ENCODE measurements at places on chromosomes 2 and 18.

- no peak for DNase-seq
- no peak overlapping the region for H3K27ac ChIP-seq
- H3K36me3 ChIP-seq, result no peaks in the 10 kb centered on the region
- peaks cover 4% of the 10 kb centered on the region for H3K27me3 ChIP-seq
Measured at GRCh38 chr2:240875228-240876034, 6.8 kb downstream of the AGXT start.

DNA sequence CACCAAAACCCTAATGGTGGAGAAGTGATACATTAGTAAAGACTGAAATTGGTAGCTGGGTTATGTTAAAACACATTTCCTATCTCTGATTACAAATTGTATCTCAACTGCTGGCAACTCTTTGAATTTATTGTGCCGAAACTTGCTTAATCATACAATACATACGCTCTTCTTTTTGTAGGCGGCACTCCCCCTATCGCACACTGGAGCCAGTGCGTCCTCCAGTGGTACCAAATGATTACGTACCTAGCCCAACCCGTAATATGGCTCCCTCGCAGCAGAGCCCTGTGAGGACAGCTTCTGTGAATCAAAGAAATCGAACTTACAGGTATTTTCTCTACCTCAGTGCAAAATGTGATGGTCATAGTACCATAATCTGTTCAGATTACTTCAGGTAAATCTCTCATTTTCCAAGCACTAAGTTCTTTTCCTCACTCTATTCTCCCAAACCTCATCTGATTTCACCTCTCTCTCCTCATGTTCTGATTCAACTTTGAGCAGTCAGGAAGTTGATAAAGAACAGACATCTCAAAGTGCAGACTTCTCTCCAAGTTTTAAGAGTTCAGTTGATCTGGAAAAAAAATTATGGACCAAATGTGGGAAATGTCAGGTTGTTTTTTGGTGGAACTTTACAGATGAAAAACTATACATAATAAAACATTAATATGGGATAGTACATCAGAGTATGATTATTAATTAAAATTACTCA is 66.5 kb downstream of the ABI2 start:
- DNase-seq, result no peak
- no peak overlapping the region for H3K4me3 ChIP-seq
- no peak overlapping the region for H3K27ac ChIP-seq
- H3K36me3 ChIP-seq, result no peaks in the 10 kb centered on the region

GRCh38 chr2:47265158-47265557 is 110.0 kb upstream of the STPG4 start:
- no peak for DNase-seq
- peaks cover 5% of the 10 kb centered on the region for H3K4me1 ChIP-seq
- H3K36me3 ChIP-seq, result no peaks in the 10 kb centered on the region
- H3K27me3 ChIP-seq, result no peaks in the 10 kb centered on the region
- no peak overlapping the region for H3K27ac ChIP-seq

DNA sequence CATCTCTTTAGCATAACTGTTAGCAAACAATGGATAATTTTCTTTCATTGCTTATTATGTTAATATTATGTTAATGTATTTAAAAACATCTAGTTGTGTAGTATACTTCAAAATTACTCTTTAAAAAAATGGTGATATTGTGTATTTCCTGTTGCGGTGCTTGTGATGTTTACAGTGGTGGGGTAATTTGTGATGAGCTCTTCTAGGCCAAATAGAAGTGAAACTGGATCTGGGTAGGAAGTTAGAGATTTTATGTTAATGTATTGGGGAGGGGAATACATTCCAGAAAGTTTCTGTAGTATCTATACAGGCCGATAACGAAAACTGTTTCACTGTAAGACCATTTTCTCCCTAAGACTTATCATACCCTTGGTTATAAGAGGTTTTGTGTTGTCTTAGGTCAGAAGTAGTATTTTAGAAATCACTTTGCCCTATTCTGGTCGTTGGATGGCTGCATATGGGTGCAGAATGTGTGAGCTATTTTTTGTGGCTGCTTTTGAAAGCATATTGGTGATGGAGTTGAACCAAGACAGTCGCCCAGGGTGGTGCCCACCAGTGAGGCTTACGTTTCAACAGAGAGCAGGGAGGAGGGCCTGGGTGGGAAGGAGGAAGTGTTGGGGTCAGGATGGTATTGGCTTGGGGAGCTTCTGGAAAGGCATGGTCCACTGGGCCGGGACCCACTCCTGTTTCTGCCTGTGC is 5.8 kb downstream of the TSHZ1 start:
- no peaks in the 10 kb centered on the region for H3K36me3 ChIP-seq
- no peak overlapping the region for H3K4me3 ChIP-seq
- no peak for DNase-seq
- H3K4me1 ChIP-seq, result peaks cover 3% of the 10 kb centered on the region
- no peak overlapping the region for H3K27ac ChIP-seq

GRCh38 chr2:202122980-202123720 is 50.1 kb downstream of the KIAA2012 start:
- no peak overlapping the region for H3K27ac ChIP-seq
- no peak overlapping the region for H3K4me3 ChIP-seq
- H3K4me1 ChIP-seq, result peaks cover 5% of the 10 kb centered on the region
- no peaks in the 10 kb centered on the region for H3K27me3 ChIP-seq

DNA sequence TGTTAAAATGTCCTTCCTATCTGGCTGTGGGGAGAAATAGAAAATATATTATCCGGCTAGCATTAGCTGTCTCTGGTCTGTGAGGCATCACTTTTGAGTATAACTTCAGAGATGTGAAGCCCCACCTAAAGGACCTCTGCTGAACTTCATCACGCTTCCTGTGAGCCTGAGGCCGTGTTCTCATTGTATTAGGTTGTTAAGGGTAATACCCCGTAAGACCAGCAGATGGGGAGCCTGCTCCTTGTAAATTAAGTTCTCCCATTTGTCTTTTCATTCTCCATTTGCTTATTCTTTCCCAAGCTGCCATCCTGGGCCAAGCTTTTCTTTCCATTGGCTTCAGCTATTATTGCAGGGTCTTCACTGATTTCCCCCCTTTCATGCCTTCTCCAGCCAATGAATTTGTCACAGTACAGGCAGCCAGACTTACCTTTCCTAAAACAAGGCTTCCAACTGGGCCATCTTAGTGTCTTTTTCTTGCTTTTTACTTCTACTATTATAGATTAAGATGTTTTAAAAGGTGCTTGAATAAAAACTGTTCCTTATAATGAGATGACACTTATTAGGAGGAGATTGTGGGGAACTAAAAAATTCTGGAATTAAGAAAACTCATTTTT is 12.4 kb downstream of the NIF3L1 start:
- no peaks in the 10 kb centered on the region for H3K4me1 ChIP-seq
- DNase-seq, result peak; percentile 83
- no peak overlapping the region for H3K27ac ChIP-seq
- no peaks in the 10 kb centered on the region for H3K27me3 ChIP-seq

- H3K4me3 ChIP-seq, result no peak overlapping the region
- H3K4me1 ChIP-seq, result peaks cover 10% of the 10 kb centered on the region
- H3K36me3 ChIP-seq, result peaks cover 20% of the 10 kb centered on the region
Measured at GRCh38 chr2:238910751-238911351, 63.0 kb downstream of the TWIST2 start.

GRCh38 chr2:75503048-75503607 is 57.6 kb downstream of the EVA1A start:
- H3K27ac ChIP-seq, result peak overlapping the region; percentile 23
- H3K36me3 ChIP-seq, result no peaks in the 10 kb centered on the region
- H3K27me3 ChIP-seq, result no peaks in the 10 kb centered on the region
- peak; percentile 97 for DNase-seq
- H3K4me1 ChIP-seq, result peaks cover 9% of the 10 kb centered on the region
- no peak overlapping the region for H3K4me3 ChIP-seq

GRCh38 chr2:75098856-75099255 is 100.5 kb downstream of the TACR1 start:
- H3K27ac ChIP-seq, result no peak overlapping the region
- H3K4me3 ChIP-seq, result no peak overlapping the region
- H3K36me3 ChIP-seq, result no peaks in the 10 kb centered on the region

GRCh38 chr2:84493514-84493913 is 22.8 kb upstream of the DNAH6 start:
- H3K4me1 ChIP-seq, result peaks cover 3% of the 10 kb centered on the region
- H3K27me3 ChIP-seq, result no peaks in the 10 kb centered on the region
- peak; percentile 81 for DNase-seq

GRCh38 chr18:59426855-59427254 is 67.8 kb upstream of the LMAN1 start:
- DNase-seq, result no peak
- H3K36me3 ChIP-seq, result no peaks in the 10 kb centered on the region
- no peaks in the 10 kb centered on the region for H3K27me3 ChIP-seq
- H3K4me3 ChIP-seq, result no peak overlapping the region

GRCh38 chr2:179264368-179265081 is at the start of gene SESTD1:
Gene SESTD1, minus strand, starts transcription at chr2:179264832. Its CDS starts 72,991 bp downstream, at chr2:179191841.
- peak; percentile 43 for DNase-seq
- no peaks in the 10 kb centered on the region for H3K27me3 ChIP-seq
- peak within 1 kb of the TSS; percentile 75 for H3K4me3 ChIP-seq
- no peaks in the 10 kb centered on the region for H3K4me1 ChIP-seq
- peak within 1 kb of the TSS; percentile 74 for H3K27ac ChIP-seq

GRCh38 chr2:97737421-97738178 is 24.2 kb downstream of the ZAP70 start:
- H3K4me3 ChIP-seq, result no peak overlapping the region
- H3K27me3 ChIP-seq, result no peaks in the 10 kb centered on the region
- H3K27ac ChIP-seq, result no peak overlapping the region
- H3K4me1 ChIP-seq, result no peaks in the 10 kb centered on the region
- no peak for DNase-seq

- no peak overlapping the region for H3K4me3 ChIP-seq
- no peak for DNase-seq
- no peak overlapping the region for H3K27ac ChIP-seq
- no peaks in the 10 kb centered on the region for H3K36me3 ChIP-seq
Measured at GRCh38 chr2:183193904-183194303, 69.7 kb downstream of the NUP35 start.

- no peak overlapping the region for H3K27ac ChIP-seq
- H3K4me1 ChIP-seq, result no peaks in the 10 kb centered on the region
- H3K27me3 ChIP-seq, result no peaks in the 10 kb centered on the region
- H3K4me3 ChIP-seq, result no peak overlapping the region
Measured at GRCh38 chr2:187453078-187453641, 5.1 kb upstream of the CALCRL start.

DNA sequence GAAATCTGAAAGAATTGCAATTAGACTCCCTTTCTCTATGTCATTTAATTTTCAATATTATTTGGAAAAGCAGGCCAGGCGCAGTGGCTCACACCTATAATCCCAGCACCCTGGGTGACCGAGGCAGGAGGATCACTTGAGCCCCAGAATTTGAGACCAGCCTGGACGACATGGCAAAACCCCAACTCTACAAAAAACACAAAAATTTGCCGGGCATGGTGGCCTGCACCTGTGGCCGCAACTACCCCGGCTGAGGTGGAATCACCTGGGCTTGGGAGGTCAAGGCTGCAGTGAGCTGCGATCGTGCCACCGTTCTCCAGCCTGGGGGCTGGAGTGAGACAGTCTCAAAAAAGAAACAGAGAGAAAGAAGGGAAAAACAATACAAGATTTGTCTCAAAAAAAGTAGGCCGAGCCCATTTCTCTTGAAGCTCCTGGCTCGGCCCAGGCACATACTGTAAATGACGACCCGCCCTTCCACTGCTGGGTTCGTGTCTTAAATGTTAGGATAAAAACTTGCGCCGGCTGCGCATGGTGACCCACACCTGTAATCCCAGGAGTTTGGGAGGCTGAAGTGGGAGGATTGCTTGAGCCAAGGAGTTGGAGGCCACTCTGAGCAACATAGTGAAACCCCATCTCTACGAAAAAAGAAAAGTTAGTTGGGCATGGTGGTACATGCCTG is 31.1 kb upstream of the GPC1 start:
- no peak for DNase-seq
- no peaks in the 10 kb centered on the region for H3K4me1 ChIP-seq
- no peak overlapping the region for H3K4me3 ChIP-seq
- H3K27me3 ChIP-seq, result no peaks in the 10 kb centered on the region
- no peaks in the 10 kb centered on the region for H3K36me3 ChIP-seq

DNA sequence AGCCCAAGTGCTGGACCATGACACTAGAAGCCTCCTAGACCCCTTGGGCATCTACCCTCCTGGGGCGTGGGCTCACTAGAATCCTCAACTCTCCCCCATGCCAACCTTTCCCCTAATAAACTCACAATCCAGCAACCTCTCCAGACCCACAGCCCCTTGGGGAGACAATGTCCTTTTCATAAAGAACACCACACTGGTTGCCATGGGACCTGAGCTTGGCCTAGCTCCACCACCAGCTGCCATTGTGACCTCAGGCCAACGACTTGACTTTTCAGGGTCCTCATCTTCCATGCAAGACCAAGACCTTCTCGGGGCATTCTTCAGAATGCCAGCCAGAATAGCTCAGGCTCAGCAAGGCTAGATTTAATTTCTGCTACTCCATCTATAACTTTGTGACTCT is 128.1 kb upstream of the NPAS2 start:
- DNase-seq, result no peak
- H3K4me1 ChIP-seq, result no peaks in the 10 kb centered on the region
- no peaks in the 10 kb centered on the region for H3K36me3 ChIP-seq
- no peak overlapping the region for H3K27ac ChIP-seq
- no peak overlapping the region for H3K4me3 ChIP-seq

DNA sequence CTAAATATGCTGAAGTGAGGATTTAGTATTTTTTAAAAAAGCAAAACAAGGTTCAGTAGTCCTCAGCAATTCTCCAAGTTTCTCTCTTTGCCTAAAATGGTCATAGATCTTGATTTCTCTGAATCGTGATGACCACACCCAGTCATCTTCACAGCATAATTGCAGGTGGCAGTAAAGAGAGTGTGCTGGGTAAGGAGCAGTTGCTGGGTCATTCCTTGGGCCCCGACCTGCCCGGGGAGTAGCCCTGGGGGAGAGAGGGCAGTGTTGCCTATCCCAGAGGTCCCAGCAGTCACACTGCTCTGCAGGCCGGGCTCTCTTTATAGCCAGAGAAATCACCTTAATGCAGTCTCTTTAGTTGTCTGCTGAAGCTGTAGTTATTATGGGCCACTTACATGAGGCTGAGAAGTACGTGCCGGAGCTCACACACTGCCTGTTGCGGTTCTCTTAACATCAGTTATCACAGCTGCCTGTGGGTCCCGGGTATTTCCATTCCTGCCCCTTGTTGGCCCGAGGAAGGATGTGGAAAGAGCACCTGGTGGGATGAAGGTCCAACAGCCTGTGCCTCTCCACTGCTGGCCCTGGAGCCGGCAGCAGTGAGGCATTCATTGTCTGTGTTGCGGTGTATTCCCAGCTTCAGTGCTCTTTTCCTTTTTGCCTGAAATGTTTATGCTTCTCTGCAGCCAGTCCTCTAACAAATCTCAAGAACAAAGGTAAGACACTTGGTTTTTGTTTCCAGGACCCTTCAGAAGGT is 230.1 kb downstream of the ALPK2 start:
- H3K27ac ChIP-seq, result no peak overlapping the region
- no peaks in the 10 kb centered on the region for H3K4me1 ChIP-seq
- no peaks in the 10 kb centered on the region for H3K27me3 ChIP-seq
- DNase-seq, result no peak
- H3K36me3 ChIP-seq, result no peaks in the 10 kb centered on the region

DNA sequence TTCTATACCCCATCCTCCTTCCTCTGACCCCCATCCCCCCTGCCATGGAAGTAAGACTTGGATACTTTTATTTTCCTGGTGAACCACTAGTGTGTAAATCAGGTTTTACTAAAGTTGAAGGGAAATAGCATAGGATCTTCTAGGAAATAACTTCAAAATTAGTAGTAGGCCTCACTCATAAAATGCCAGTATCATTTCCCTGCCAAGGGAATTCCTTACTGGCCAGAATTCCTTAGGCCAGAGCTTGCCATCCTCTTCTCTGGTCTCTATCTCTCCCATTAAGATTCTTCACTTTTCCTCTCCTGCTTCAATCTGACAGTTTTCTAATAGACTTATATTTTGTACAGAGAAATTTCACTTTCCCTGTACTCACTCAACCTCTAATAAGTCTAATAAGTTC is 322.8 kb upstream of the TANK start:
- peak overlapping the region; percentile 40 for H3K27ac ChIP-seq
- DNase-seq, result no peak
- no peaks in the 10 kb centered on the region for H3K27me3 ChIP-seq
- no peaks in the 10 kb centered on the region for H3K36me3 ChIP-seq

Data from fibroblast of lung (primary cell).